ENCODE measurements at places on chromosomes 7 and 10. TPM values are rescaled to one million over a fixed set of nuclear protein-coding genes. Genes with fewer than 3 reads are reported as not detected.
A peak's percentile ranks its signal among the peaks of the same experiment; 100 is the strongest.

- no peak for DNase-seq
Measured at GRCh38 chr7:132347858-132348257, 228.4 kb downstream of the PLXNA4 start.

GRCh38 chr7:35401217-35401879 is 147.4 kb upstream of the TBX20 start:
- no peak for DNase-seq

- DNase-seq = no peak
Measured at GRCh38 chr7:82015751-82016150, 245.9 kb upstream of the HGF start.

- no peak for DNase-seq
Measured at GRCh38 chr7:157601530-157601929, 264.7 kb downstream of the DNAJB6 start.

DNA sequence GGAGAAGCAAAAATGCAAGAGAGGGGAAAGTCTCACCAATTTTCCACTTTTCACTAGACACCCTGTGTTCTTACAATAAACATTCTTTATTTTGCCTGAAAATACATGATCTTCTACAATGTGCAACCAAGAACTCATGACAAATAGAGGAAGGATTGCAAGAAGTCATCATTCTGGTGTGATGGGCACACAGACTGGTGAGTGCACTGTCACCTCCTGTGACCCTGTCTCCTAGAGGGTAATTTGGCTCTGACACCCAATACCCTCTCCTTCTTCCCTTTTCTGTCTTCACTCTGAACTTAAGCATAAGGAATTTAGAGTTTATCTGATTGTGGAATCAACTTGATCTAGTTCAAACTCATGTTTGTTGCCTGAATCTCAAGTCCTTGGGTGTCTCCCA is 153.7 kb downstream of the SH2D4B start:
- no peak for DNase-seq

DNA sequence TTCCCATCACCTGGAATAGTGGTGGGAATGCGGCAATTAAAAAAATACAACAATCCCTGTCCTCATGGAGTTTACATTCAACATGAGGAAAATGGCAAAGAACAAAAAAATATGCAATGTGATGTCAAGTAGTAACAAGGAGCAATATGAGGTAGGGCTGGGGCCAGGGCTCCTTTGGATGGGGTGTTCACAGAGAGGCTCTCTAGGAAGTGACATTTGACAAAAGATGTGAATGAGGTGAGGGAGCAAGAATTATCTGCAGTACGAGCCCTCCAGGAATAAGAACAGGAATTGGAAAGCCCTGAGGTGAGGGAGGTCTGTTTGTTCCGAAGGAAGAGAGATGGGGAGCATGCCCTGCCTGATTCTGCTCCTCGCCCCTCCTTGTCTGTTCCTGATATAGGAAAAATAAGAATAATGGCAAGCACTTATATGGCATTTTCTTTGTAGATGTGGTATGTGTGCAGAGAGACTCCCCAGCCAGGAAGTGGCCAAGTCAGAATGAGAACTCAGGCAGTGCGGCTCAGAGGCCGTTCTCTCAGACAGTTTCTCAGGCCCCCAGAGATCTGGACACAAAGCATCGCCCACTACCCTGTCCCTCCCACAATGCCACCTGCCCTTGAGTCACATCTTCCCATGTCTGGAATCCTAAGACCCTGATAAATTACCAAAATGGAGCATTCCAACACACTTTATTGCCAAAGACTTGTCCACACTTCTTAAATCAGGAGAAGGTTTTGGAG is 105.6 kb downstream of the APBB1IP start:
- DNase-seq = peak; percentile 34

DNA sequence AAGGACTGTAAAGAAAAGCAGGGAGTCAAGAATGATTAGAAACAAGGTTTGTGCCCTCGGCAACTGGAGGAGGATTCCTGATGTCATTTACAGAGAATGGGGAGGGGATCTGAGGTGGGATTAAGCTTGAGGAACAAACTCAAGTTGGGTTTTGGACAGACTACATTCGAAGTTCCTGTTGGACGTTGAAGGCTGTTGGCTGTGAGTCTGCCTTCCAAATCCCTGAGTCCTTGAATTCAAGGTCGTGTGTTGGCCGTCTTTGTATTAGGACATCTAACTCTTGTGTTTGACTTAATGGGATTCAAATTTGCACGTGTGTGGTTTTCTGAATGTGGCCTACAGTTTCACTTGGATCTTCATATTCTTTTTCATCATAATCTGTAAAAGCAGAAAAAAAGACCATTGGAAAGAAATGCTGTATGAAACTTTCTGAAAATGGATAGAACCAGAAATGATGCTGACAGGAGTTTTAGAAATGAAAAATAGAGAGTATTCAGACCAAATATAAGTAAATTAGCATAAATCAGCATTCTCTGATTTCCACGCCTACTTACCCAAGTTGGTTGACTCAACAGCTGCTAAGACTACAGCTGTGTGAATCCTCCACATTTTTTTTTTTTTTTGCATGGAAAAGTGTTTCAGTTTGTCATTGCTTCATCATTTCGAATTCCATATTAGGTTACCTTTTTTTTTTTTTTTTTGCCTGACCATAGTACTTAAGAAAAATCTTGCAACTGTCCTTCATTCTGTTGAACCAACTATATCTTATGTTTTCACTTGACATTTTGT is 94.8 kb downstream of the KIAA1217 start:
- DNase-seq = no peak

- peak; percentile 89 for DNase-seq
Measured at GRCh38 chr7:104923010-104923421, 91.0 kb upstream of the KMT2E start.

DNA sequence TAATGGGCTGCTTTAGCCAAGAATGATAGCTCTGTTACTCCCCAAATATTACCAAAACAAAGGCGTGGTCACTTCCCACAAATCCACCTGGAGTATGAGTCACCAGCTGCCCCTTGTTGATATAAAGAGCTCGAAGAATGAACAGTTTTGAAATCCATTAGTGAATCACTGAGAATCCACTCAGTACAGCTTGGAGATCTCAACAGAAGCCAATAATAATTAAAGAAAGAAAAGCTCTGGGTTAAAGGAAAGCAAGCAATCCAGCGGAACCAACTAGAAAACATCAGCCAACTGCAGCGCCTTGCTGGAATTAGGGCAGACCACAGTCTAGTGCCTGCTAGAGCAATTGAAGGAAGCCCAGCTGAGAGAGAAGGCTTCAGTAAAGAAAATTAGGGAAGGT is 576.0 kb upstream of the C7orf33 start:
- no peak for DNase-seq

- peak; percentile 44 for DNase-seq
Measured at GRCh38 chr7:33807779-33808482, 97.4 kb upstream of the BMPER start.

GRCh38 chr7:102432442-102433218 is 745 bp upstream of the ORAI2 start:
- DNase-seq = peak; percentile 32

DNA sequence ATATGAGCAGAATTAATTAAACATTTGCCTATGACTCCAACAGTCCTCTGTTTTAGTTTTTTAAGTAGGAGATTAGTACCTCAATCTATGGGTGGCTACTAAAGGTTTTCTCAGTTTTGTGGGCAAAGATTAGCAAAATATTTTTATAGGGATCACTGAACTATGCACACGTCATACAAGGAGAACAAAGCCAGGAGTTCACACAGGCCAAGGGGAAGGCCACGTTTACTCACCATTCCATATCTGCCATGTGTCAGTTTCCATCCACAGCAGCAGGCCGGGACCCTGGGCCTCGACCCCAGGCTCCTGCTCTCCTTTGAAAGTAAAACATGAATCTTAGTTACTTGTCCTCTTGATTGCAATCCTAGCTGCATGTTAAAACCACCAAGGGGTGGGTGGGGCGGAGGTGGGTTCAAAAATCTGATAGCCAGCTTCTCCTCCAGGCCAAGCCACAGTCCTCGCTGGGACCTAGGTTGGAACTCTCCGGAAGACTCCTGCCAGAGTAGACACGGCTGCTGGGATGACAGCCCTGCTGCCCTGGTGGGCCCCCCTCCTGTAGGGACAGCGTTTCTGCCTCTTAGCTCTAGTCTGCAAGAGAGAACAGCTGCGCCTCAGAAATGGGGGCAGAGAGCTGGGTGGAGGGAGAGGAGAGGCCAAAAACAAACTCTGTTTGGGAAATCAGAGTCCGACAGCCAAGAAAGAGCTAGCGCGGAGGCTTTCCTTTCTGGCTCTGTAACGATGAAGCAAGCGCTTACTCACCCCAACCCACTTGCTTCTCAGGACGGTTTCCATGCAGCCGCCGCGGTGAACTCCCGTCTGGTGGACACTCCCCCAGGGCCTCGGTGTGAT is 35.6 kb downstream of the PITRM1 start:
- DNase-seq = no peak

The C10orf62 gene
- not detected for total RNA-seq

The MYOF gene
- total RNA-seq = 40.0 TPM

The PAPSS2 gene
- 0.30 TPM for total RNA-seq

The SVOPL gene
- total RNA-seq = not detected

The CYP3A7 gene
- total RNA-seq = not detected

The GATA3 gene
- 23.5 TPM for total RNA-seq

The ZNF467 gene
- total RNA-seq = 0.25 TPM

The MNX1 gene
- not detected for total RNA-seq
